ENCODE measurements at places on chromosomes 3 and 15.
A peak's percentile ranks its signal among the peaks of the same experiment; 100 is the strongest.

- peak; percentile 39 for DNase-seq
Observed at GRCh38 chr15:92879949-92880725, 20.0 kb upstream of the CHD2 start.

DNA sequence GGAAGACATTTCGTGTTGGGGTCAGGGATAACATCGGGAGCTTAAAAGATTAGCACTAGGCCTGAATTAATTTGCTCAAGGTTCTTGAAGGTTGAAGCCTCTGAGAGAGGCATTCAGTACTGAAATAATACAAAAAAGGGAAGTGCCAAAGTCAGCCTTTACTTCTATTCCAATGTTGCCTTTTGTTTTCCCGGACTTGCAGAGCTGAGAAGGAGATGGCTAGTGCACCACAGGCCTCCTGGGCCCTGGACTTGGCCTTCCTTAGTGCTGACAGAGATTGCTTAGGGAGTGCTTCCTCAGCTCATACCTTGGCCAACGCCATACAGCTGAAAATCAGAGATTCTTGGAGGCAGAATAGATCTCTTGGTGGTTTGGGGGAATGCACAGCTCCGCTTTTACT lies 333.6 kb upstream of the TBL1XR1 start:
- DNase-seq: no peak

GRCh38 chr3:11220230-11220629 lies 52.0 kb upstream of the ATG7 start:
- DNase-seq: no peak

DNA sequence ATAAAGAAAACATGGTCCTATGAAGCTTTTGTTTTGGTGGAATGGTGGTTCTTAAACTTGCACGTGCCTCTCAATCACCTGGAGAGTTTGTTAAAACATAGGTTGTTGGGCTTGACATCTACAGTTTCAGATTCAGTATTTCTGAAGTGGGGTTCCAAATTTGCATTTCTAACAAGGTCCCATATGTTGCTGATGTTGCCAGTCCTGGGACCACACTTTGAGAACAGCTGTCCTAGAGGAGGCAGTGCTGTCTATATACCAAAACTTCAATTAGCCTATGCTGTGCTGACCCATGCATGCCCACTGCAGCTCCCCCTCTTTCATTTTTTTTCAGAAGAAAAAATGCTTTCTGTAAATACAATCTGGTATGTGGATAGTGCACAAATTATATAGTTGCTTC lies 31.3 kb downstream of the ALCAM start:
- no peak for DNase-seq
